Dermis blood vessel endothelial cell (primary cell): ENCODE measurements at places on chromosomes 4 and X. TPM values are rescaled to one million over a fixed set of nuclear protein-coding genes. Genes with fewer than 3 reads are reported as not detected.
A peak's percentile ranks its signal among the peaks of the same experiment; 100 is the strongest.

GRCh38 chr4:52979020-52979419 lies 116.9 kb downstream of the RASL11B start:
- no peak for DNase-seq

DNA sequence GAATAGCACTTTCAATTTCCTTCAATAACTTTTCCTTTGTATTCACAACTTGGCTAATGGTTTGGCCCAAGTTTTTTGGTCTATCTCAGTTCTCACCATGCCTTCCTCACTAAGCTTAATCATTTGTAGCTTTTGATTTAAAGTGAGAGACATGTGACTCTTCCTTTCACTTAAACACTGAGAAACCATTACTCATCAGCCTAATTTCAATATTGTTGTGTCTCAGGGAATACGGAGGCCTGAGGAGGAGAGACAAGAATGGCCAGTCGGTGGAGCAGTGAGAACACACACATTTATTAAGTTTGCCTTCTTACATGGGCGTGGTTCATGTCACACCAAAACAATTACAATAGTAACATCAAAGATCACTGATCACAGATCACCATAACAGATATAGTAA lies 56.7 kb downstream of the TSPAN5 start:
- DNase-seq, result peak; percentile 58

DNA sequence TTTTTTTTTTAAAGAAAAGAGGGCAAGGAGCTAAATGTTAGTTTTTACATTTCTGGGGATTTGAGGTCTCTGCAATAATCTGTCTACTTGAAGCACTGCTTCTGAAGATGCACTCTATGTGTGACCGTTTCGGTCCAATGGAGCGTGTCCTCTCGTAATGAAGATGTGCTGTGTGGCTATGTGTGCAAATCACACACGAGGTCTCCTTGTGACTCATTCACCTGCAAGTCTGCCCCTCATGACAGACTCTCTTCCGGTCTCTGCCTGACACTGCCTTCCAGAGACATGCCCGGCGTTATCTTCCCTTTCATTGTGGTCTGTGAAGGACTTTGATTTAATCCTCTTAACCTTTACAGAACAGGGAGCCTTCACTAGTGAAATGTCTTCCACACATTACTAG lies 84.3 kb downstream of the TRAM1L1 start:
- DNase-seq, result no peak

DNA sequence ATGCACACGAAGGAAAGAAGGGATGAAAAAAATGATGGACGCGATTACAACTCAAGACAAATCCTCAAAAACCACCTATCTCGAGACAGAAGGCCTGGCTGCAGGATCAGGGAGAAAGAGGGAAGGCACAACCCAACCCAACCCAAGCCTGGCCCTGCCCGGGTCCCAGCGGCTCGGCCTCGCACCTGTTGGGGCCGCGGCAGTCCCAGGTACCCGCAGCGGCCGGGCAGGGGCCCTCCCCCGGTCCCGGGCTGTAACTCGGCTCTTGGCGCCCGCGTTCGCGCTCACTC lies 464 bp downstream of the RASGEF1B start:
- DNase-seq, result no peak

DNA sequence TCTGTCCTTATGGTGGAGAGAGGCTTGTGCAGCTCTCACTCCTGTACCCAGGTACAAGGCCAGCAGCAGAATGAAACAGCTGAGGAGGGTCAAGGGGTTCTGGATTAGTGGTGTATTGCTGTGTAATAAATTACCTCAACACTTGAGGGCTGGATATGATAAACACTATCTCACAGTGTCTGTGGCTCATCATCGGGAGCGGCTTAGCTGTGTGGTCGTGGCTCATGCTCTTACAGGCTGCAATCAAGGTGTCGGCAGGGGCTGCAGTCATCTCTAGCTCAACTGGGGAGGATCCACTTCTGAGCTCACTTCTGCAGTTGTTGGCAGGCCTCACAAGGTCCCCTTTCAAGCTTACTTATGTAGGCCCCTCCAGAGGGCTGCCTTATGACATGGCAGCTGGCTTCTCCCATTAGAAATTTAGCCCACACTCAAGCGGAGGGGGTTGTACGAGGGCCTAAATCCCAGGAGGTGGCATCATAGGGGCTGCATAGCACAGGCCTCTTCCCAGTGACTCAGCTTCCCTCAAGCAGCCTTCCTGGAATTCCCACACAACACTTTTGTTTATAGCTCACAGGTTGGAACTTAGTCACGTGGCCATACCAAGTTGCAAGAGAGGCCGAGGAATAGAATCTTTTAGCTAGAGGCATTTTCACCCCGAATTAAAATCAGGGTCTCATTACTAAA lies 148.2 kb upstream of the RPS6KA3 start:
- DNase-seq, result no peak

- no peak for DNase-seq
These were observed 62.8 kb downstream of the KCNIP4 start for GRCh38 chr4:21885770-21886169.

DNA sequence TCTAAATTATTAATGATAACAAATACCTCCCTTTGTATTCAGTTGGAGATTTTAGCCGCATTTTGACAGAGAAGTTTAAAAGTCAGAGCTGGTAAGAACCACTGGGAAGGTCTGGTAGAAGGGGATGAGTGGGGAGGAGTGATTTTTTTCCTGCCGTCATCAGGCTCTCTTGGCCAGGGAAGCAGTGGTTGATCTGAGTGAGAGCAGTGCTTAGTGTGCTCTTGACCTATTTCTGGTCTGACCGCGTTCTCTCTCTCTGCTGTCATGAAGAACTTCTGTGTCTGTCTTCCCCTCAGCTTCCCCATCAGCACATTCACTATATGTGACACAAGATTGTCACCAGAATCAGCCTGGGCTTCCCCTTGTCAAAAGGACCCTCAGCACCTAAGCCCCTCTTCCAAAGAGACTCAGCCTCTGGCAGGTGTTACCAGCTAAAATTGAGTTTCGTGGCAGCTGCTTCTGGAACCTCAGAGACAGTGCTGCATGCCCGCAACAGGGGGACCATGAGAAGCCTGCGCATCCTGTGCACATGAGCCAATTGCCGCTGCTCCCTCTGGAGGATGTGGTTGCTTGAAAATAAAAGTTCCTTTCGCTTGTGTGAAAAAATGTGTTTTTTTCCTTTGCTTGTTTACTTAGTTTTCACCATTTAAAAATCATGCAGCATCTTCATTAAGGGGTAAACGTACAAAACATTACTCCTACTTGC lies 268.9 kb downstream of the C4orf33 start:
- no peak for DNase-seq

DNA sequence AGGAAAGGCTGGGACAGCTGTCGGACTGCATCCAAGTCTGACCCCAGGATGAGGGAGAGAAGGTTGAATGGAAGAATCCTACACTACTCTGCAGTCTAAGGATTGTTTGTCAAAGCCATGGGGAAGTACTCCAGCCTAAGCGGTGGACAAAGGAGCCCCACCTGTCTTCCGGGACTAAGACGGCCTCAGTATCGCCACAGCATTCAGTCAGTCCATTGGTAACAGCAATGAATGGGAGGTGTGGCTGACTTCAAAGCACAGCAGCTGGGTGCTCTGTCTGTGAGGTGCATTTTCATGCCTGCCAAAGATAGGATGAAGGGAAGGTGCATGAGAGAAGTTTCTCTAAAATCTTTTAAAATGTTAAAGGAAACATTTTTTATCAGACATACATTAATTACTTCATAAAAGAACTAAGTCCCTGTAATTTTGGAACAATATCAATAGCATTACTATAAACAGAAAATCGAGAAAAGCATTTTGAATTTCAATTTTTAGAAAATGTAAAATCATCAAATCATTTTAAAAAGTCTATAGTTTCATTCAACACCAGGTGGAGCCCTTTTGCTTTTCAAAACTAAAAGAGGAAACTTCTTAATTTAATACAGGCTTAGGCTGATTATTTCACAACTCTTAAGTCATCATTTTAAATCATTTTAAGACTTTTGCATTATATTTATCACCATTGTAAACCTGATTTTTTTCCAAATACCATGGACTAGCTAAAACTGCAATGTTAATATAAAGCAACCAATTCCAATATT lies 27.6 kb upstream of the INTU start:
- peak; percentile 56 for DNase-seq

DNA sequence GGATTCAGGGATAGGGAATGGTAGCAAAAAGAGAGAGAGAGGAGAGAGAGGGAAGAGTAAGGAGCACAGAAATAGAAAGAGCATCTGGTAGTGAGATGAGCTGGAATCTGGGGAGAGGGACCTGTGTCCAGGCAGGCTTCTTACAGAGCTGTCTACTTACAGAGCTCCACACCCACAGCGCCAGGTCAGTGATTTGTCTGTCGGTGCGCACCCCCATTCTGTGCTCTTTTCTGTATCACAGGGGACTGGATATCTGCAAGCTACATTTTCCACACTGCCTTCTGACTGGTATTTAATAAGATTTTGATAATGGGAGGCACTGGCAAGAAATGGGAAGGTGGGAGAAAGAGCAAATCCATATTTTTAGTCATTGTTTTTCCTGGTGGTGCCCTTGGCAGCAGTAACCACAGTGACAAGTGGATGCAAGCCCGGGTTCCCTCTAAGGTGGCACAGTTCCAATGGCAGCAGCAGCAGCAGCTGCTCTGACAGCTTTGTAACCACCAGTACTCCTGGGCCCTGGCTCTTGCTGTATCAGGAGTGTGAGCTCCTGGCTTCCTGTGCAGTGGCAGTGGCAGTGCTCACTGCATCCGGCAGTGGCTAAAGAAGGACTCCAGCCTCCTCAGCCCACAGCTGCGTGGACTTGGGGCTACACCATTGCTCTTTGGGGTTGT lies 300.5 kb downstream of the TRIML1 start:
- DNase-seq, result peak; percentile 6

- DNase-seq, result no peak
These were observed 109.2 kb upstream of the HS3ST1 start for GRCh38 chr4:11537846-11538245.

DNA sequence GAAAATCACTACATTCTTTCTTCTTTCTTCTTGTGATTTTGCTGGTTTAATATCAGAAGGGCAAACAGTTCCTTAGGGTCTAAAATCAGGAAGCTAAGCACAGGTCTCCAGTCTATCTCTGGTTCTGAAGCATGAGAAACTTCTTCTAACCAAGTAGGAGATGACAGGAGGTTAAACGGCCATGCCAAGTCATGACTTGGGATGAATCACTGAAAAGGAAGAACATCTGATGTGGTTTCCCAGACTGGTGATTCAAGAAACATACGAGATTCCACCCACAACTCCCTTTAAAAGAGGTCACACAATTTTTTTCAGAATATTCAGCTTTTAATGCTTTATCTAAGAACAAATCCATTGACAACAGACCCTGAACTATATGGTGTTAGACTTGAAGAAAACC lies 684.0 kb upstream of the PRKX start:
- DNase-seq, result no peak

DNA sequence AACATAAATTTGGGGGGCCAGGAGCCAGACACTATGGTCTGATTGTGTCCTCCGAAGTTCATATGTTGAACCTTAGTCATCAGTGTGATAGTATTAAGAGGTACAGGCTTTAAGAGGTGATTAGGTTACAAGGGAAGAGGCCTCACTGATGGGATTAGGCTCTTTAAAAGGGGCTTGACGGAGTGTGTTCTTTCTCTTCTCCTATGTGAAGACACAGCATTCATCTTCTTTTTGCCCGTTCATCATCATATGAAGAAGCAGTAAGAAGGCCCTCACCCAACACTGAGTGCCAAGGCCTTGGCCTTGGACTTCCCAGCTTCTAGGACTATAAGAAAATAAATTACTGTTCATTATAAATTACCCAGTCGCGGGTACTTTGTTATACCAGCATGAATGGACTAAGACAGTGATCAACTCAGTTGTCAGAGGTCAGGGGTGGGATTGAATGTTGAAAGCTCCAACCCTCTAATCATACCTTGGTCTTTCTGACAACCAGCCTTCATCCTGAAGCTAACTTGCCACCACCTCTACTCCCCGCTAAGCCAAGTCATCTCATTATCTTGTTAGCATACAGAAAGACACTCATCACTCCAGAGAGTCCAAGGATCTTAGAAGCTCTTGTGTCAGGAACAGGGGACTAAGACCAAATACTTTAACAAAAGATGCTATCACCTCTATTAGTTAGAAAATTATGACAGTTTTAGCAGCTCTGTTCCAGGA lies 543.4 kb upstream of the DIPK2B start:
- peak; percentile 40 for DNase-seq

- no peak for DNase-seq
These were observed 81.1 kb downstream of the ENPP6 start for GRCh38 chr4:184136525-184136924.

DNA sequence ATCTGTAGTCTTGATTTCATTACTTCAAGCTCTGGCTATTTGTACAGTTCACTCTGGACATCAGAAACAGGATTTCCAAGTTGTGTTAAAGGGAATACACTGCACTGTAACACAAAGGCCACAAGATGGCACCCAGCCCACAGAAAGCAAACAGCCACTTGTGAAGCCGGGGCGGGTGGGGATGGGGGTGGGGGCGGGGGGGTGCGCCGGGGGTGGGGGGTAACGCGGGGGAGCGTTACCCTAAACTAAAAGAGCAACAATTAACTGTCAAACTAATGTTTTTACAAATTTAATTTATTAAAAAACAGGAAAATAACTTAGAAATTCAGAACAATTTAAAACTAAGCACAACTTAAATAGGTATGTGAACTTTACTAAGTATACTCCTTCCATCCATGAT lies 27.3 kb downstream of the PRDX4 start:
- DNase-seq, result peak; percentile 73

DNA sequence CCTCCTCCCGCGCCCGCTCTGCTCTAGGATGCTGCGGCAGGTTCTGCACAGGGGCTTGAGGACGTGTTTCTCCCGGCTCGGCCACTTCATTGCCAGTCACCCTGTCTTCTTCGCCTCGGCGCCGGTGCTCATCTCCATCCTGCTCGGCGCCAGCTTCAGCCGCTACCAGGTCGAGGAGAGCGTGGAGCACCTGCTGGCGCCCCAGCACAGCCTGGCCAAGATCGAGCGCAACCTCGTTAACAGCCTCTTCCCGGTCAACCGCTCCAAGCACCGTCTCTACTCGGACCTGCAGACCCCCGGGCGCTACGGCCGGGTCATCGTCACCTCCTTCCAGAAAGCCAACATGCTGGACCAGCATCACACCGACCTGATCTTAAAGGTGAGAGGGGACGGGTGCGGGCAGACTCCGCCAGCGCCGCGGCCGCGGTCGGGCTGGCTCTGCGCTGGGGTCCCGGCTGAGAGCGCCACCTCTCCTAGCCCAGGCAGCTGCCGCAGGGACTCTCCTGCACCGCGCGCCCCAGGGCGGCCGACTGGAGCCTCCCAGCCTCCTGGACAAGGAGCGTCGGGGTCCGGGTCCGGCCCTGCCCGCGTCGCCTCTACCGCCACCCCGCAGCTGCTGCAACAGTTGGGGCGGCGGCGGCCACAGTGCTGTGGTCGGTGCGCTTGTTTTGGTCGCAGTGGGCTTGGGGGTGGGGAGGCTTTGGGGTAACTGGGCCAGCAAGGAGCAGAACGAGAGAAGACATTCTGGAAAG lies at the start of gene PTCHD1:
Gene PTCHD1, plus strand, starts transcription at position 2 of the 752 bp plus-strand sequence. Its CDS starts 27 bp downstream, at position 29.
- no peak for DNase-seq

- no peak for DNase-seq
These were observed 2.8 kb upstream of the HAUS7 start for GRCh38 chrX:153473126-153473525.

GRCh38 chr4:108941904-108942430 lies 179.1 kb upstream of the ETNPPL start:
- DNase-seq, result no peak

HUWE1 gene
- 78.8 and 151 TPM in 2 replicates for total RNA-seq

RBBP7 gene
- total RNA-seq, result 79.8 and 113 TPM in 2 replicates

DDX53 gene
- total RNA-seq, result not detected in 2 replicates

USP26 gene
- not detected in 2 replicates for total RNA-seq

TCP11X2 gene
- total RNA-seq, result not detected in 2 replicates

ITIH6 gene
- total RNA-seq, result not detected in 2 replicates

STK32B gene
- total RNA-seq, result 24.2 and 24.6 TPM in 2 replicates

ANKRD17 gene
- 56.0 and 90.3 TPM in 2 replicates for total RNA-seq

TEX11 gene
- total RNA-seq, result not detected in 2 replicates
